IPS-NIHi11 (cell line): ENCODE measurements at places on chromosomes 12 and 14.

DNA sequence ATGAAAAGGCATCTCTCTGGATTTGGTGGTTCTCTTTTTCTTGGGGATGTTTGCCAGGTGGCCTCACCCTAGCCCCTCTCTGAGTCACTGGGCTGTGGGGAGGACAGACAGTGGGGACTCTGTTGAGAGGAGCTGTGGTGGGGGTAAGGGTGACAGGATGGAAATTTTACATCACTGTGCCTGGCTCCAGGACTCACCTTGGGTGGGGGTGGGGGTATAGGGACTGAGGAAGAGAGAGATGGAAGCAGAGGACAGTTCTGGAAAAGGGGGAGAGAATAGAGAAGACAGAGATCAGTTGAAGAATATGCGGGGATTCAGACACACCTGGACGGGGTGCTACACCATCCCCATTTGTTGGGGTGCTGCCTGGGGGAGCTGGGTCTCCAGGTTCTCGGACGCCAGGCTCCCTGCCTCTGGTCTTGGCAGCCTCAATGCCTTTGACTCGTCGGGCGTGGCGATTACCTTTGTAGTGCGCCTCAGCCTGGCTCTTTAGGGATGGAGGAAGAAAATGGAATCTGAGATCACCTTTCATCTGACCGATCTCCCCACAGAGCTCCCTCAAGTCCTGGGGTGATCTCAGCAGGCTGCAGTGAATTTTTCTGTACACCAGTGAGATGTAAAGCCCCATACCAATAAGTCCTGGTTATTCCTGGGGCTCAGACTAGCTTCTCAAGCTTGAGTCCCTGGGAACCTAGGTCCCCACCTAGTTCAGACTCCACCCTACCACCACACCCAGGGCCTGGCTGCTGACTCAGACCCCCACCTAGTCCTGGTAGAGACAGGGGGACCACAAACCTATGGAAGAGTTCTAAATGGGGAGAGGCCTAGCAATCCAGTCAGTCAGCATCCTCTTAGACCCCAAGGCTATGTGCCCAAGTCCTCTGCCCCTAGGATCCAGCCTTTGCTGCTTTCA, 9.6 kb upstream of the GPR84 start:
- DNase-seq, result no peak

DNA sequence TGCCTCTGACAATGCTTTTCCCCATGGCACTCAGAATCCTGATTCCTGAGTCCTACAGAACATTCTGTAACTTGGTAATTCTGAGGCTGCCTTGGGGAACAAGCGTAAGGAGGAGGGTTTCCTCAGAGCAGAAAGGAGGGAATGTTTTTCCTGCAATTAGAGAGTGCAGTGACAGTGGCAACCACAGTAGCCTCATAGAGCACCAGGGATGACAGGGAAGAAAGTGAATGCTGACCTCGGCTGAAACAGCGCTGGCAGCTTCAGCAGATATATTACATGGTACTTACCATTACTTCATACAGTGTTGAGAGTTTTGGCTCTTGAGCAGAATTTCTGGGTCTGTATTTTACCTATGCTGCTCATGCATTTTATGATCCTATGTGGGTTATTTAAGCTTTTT, 757.1 kb downstream of the NRXN3 start:
- no peak for DNase-seq

- DNase-seq, result no peak
These were observed 708.0 kb downstream of the BCL11B start for GRCh38 chr14:98564006-98564405.

- no peak for DNase-seq
These were observed 9.1 kb downstream of the TMEM233 start for GRCh38 chr12:119602734-119603094.

- DNase-seq, result no peak
These were observed 46.5 kb downstream of the NR1H4 start for GRCh38 chr12:100520048-100520769.

- no peak for DNase-seq
These were observed 759.0 kb downstream of the AACS start for GRCh38 chr12:125824276-125824675.

DNA sequence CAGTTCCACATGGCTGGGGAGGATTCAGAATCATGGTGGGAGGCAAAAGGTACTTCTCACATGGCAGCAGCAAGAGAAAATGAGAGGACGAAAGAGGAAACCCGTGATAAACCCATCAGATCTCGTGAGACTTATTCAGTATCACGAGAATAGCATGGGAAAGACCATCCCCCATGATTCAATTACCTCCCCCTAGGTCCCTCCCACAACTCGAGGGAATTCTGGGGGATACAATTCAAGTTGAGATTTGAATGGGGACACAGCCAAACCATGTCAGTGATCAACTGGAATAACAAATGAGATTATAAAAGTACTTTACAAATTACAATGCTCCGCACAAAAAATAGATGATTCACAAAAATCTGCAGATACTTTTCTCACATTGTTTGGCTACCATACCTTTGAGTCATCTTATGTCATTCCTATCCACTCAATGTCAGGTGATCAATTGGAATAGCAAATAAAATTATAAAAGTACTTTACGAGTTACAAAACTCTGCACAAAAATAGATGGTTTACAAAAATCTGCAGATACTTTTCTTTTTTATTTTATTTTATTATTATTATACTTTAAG, 338.9 kb downstream of the C12orf50 start:
- no peak for DNase-seq

- DNase-seq, result no peak
These were observed 39.6 kb downstream of the CCDC85C start for GRCh38 chr14:99564256-99564925.

- peak; percentile 77 for DNase-seq
These were observed 26.6 kb upstream of the LTA4H start for GRCh38 chr12:96061864-96062453.

DNA sequence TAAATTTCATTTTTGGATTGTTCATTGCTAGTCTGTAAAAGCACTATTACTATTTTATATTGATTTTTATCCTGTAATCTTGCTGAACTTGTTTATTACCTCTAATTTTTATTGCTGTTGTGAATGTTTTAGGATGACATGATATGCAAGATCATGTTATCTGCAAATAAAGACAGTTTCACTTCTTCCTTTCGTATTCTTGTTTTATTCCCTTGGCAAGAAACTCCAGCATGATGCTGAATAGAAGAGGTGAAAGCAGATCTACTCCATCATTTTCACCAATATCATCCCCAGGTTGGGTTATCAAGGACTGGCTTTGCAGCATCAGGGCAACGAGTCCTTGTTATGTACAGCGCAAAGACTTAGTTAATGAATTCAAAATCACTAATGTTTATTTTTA, 2.7 kb upstream of the CLECL1 start:
- no peak for DNase-seq

- DNase-seq, result no peak
These were observed 92.2 kb upstream of the ATF7IP start for GRCh38 chr12:14272956-14273912.

GRCh38 chr14:47674148-47674542, 1.3 kb downstream of the MDGA2 start:
- DNase-seq, result peak; percentile 40
